Cerebellar nuclear complex (tissue), 1 donor: ENCODE measurements at places on chromosomes 1 and 21.

- no peak for DNase-seq
Measured at GRCh38 chr1:23177438-23178380, 9.1 kb upstream of the LUZP1 start.

GRCh38 chr21:32403201-32403777 lies 9.2 kb upstream of the EVA1C start:
- no peak for DNase-seq

GRCh38 chr1:218466341-218467010 lies 121.3 kb downstream of the TGFB2 start:
- DNase-seq: no peak

- DNase-seq: no peak
Measured at GRCh38 chr1:44060830-44061267, 29.6 kb upstream of the SLC6A9 start.

DNA sequence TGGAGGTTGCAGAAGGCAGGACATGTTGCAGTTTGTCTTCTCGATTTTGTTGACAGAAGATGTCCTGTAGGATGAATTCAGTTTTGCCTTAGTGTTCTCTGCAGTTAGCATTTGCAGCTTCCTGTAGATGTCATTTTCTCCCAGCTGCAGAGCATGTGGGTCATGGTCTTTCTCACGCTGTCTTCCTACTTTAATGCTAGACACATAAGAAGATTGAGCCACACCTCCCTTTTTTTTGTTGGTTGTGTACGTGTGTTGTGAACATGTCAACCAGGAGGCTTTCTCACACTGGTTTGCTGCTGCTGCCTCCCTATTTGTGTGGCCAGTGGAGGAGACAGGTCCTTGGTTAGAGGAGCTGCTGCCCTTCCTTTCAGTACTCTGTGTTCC lies 110.7 kb downstream of the VPS13D start:
- DNase-seq: no peak

- DNase-seq: no peak
Measured at GRCh38 chr1:162080472-162081015, 11.1 kb downstream of the NOS1AP start.

DNA sequence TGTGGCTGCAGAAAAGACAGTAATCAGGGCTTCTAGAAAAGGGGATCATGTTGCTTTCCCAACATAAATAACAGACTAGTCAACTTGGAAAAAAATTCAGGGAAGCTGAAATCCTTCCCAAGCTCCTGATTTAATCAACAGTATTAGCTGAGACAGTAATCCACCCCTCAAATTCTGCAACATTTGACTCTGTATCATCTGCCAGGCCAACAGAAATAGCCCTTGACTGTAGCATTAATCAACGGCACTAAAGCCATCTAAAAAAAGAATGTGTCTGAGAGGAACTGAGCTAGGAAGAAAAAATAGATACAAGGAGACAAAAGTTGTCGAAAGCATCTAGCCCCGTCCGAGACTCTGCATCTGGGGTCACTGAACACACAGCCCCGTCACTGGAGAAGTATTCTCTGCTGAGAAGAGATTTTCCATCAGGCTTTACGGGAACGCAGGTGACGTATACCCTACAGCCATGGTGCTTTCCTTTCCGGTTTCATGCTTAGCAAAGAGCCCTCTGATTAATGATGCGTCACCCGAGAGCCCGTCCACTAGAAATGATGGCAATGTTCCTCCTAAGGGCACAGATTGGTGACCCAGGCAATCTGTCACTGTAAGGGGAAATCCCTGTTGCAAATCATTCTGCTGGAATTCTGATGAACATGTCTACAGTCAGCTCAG lies 42.1 kb upstream of the TP53BP2 start:
- DNase-seq: no peak
